Suppressor macrophage (primary cell): ENCODE measurements at places on chromosomes 5 and 9.

DNA sequence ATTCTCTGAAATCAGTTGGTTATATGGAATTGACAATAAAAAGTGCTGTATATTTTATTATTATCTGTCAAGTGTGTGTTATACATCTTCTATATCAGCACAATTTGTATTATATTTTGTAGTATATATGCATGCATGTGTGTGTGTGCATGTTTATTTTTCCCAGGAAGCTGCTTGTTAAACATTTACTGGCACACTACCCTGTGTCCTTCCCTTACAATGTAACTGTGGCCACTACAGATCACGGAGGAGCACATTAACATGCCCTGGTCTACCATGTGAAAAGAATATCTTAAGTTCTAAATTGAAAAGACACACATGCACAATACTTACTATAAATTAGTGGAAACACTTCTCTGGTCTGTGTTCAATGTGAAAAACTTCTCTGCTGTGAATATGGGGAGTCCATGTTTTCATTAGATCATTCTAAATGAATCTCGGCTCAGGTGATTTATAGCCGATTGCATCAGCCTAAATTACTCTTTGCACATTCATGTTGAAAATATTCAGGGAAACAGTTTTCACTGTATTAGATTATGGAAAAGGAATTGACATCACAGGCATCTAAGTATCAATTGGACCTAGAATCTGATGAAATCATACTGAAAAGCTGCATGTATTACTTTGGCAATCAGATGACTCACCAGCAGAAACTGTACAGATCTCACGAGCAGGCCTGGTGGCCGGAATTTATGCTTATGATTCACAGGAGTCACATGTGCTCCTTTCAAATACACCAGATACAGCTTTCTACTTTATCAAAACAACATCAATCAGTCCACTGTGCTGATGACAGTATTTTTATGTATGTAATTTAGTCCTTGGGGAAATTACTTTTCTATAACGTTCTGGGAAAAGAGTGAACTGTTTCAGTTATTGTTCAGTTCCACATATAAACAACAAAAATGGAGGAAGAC is 39.4 kb downstream of the LURAP1L start:
- DNase-seq, result peak; percentile 32

GRCh38 chr5:59466271-59466670 is 427.3 kb downstream of the PDE4D start:
- DNase-seq, result no peak

GRCh38 chr9:3397766-3398165 is 128.0 kb downstream of the RFX3 start:
- DNase-seq, result peak; percentile 53

- no peak for DNase-seq
Observed at GRCh38 chr9:110536822-110537221, 42.7 kb downstream of the SVEP1 start.

DNA sequence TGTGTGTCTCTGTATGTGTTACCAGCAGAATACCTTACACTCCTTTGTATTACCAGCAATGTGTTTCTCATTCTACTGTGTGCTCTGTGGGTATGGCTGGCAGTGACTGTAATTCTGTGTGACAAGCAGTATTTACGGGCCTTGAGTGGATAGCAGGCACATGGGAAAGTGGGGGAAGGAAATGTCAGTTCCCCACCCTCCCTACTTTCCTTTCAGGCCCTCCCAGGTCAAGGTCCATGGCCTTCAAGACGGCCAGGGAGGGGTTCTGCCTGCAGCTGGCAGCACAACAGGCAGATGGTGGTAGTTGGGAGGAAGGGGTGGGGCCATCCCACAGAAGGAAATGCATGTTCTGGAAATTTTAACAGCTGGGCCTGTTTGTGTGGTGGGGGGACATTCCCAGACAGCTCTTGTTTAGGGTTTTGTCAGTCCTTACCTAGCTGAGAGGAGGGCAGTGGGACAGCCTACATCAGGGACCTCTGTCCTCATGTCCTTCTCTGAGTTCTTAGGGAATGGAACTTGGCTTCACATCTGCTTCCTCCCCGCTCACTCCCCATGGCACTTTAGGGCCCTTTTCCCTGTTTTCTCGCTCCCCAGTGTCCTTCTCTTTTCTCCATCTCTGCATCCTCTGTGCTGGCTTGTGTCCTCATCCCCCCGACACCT is 14.6 kb upstream of the TNIP1 start:
- DNase-seq, result no peak

- no peak for DNase-seq
Observed at GRCh38 chr9:70868661-70869652, 252.5 kb downstream of the TRPM3 start.

GRCh38 chr5:135868681-135869080 is 27.0 kb downstream of the IL9 start:
- no peak for DNase-seq

- DNase-seq, result peak; percentile 91
Observed at GRCh38 chr5:36724467-36725332, 118.3 kb downstream of the SLC1A3 start.

GRCh38 chr9:75471549-75472114 is 383.3 kb downstream of the OSTF1 start:
- no peak for DNase-seq

- DNase-seq, result no peak
Observed at GRCh38 chr5:40307920-40308319, 371.8 kb upstream of the PTGER4 start.

- DNase-seq, result no peak
Observed at GRCh38 chr5:148666353-148666752, 12.0 kb upstream of the HTR4 start.

DNA sequence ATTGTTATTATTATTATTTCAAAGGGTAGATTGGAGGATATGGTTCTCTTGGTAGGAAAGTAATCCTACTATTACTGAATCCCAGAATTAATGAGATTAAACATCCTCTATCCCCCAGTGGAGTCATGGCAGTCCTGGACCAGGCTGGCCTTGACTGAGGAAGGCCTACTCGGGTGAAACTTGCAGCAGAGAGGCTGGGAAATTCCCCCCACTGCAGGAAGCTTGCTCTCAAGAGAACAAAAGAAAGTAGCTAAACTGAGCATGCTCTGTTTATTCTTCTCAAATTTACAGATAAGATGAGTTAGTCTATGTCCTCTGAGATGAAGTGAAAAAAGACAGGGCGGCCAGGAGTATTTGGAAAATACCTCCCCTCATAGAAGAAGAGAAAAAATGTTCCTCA is 233.9 kb upstream of the RPS23 start:
- no peak for DNase-seq

DNA sequence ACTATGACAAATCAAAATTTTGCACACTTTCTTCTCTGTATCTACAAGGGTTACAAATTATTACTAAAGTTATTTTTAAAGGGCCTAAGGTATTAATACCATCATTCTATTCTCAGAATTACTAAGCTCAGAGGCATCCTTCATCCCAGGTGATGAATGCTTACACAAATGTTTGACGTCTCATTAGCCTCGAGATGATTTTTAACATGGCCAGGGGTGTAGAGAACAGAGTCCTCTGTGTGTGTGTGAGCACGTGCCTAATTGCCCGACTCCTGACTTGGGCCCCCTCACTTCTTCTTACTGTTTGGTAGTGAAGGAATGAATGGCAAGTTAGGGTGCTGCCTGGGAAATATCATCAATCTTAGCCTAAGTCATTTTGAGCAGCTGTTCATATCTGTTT is 221.1 kb downstream of the ENC1 start:
- no peak for DNase-seq

GRCh38 chr5:26553079-26553478 is 485.3 kb downstream of the CDH9 start:
- no peak for DNase-seq

GRCh38 chr9:115913696-115914095 is 239.9 kb upstream of the PAPPA start:
- DNase-seq, result no peak

GRCh38 chr9:34085581-34086500 is 37.2 kb upstream of the UBAP2 start:
- no peak for DNase-seq

DNA sequence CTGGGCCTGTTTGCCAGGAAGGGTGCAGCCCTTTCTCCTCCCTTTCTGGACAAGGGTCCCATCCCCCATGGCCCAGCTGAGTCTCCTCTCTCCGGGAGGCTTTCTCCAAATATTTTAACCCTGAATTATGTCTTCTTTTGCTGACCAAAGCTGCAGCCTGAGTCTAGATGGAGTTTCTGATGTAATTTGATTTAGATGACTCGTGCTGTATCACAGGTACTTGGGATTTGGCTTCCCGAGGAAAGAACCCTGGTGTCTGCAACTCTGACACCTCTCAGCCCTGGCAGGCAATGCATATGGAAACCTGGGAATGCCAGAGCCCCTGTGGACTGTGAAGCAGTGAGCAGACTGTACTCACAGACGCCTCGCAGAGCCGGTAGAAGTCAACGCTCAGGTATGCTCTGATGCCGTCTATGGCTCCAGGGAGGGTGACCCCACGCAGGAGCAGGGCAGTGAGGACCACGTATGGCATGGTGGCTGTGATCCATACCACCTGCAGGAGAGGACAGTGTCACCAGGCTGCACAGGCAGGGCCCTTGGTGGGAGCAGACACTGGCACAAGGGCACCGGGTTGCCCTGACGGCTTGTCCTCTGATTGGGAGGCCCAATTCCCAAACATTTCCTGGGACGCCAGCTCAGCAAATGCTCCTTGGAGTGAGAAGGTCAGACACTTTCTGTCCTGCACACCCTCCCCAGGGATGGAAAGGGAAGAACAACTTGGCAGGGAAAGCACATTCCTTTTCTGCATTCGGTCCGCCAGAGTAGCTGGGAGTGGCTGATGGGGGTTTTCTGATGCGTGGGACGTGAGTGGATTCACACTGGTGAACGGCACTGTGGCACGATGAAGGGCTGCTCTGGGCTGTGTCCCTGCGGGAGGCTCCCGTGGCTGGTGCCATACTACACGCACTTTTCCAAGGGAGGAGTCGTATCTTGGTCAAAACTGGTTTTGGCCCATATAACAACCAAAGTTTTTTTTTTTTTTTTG is 24.7 kb downstream of the SLC6A3 start:
- no peak for DNase-seq

- no peak for DNase-seq
Observed at GRCh38 chr5:71894091-71894490, 175.0 kb downstream of the CARTPT start.

DNA sequence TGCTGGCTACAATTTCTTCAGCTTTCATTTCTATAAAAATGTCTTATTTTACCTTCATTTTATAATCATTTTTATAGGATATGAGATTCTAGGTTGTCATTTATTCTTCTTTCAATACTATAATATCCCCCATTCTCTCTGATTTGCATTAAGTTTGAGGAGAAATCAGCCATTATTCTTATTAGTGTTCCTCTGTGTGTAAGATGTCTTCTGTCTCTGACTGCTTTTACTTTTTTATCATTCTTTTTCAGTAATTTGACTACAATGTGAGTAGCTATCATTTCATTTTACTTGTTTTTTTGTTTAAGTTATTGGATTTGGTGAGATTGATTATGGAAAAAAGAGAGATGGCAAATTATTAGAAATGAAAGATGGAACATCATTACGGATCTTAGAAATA is 13.6 kb upstream of the SREK1 start:
- DNase-seq, result no peak
